Stimulated activated CD8-positive, alpha-beta memory T cell treated with anti-CD3 and anti-CD28 coated beads, Interleukin-4, amount 100 ng/mL, for 4 hours (primary cell): ENCODE measurements at places on chromosomes 1 and 21.

DNA sequence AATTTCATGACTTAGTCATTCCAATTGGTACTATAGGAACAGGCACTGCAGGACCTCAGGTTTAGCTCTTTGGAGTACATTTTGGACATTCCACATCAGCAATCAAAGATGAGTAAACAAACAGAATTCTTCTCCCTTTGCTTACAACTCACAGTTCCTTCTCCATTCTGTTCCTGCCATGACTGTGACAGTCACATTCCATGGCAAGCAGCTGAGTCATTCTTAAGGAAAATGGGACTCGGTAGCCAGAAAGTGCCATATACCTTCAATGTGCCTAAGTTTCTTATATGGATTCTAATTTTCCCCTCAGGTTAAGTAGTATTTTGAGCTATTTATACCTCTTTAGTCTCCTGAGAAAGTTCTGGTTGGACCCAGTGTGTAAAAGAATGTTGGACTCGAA lies 25.6 kb downstream of the CRCT1 start:
- no peak for DNase-seq

DNA sequence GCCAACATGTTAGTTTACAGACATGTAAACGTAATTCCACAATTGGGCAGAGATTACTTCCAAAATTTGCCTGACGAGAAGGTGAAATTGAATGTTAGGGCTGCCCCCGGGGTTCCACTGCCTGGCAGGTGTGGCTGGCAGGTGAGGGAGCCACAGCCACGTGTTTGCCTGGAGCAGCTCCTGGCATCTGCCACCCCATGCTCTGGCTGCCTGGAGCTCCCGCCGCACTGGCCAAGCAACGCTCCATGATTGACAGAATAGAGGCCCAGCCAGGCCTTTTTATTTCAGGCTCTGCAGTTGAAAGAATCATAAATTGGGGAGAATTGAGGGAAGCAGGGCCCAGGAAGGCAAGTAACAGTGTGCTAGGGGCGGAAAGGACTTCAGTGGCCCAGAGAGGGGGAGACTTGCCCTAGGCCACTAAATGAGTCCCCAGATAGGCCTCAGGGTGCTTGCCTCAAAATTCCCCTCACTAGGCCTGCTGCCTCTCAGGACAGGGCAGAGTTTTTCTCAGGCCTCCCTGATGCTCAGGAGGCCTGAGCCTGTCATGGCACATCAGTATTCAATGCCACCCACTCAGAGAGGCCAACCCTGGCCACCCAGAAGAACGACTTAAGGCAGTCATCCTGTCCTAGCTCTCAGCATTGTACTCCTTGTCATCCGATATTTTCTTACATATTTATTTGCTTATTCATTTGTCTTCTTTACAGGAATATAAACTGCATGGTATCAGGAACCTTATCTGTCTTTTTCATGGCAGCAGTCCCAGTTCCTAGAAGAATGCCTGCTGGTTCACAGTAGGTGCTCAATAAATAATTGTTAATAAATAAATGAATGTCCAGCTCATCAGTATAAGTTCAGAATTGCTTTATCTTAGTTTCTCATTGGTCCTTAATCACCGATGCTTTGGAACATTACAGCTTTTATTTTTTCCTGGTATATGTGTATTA lies 16.6 kb upstream of the S1PR1 start:
- no peak for DNase-seq

GRCh38 chr21:40846587-40847411 lies at the start of gene DSCAM:
Gene DSCAM, minus strand, starts transcription at chr21:40847158. Its CDS starts 497 bp downstream, at chr21:40846661.
- no peak for DNase-seq

DNA sequence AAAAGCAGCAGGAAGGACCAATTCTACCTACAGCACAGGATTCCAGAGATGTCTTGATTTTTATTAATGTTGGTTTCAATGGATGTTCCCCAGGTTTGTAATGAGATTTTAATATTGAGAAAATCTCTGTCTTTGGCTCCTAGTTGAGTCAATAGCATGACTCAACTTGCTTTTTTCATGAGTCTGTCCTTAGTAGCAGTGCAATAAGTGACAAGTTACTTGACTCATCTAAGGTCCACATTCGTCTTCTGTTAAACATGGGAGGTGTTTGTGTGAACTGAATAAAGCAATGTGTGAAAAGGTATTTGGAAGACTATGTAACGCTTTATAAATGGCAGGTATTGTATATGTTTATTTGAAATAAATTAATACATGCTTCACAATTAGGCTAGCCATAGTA lies 645.0 kb upstream of the PTBP2 start:
- DNase-seq: no peak

DNA sequence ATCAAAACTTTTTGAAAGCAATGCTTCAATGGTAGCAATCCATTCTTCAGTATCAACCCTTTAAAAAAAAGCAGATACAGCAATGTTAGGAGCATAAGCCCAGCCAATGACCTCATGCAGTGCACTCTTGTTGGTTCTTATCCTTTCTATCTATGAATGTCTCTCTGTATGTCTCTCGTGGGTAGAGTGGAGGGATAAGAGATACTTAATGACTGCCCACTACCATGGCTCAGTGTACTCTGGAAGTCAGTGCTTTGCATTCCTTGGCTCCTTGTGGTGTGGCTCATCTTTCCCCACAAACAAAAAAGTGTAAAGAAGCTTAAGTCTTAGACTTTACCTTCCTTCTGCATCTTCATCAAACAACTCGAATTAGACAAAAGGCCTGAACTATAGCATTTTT lies 50.3 kb downstream of the PCSK9 start:
- no peak for DNase-seq

GRCh38 chr1:44044071-44044801 lies 13.0 kb upstream of the SLC6A9 start:
- no peak for DNase-seq

- no peak for DNase-seq
Measured at GRCh38 chr1:105416261-105416660, 1640.2 kb upstream of the PRMT6 start.

DNA sequence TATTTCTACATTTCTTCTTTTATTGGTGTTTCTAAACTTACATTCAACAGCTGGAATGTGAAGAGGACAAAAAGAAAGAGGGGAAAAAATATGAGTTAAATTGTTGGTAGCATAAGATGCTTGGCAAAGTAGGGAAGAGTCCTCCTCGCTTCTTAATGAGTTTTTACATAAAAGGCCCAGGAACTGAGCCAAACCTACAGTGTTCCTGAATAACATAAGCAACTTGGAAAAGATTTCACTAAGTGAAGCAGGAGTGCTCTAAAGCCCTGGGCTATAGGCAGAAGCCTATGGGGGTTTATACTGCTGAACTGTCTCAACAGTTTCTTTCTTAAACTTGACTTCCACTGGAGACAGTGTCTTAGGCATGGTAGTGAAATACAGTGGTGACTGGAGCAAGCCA lies 115.0 kb upstream of the USP25 start:
- DNase-seq: no peak

DNA sequence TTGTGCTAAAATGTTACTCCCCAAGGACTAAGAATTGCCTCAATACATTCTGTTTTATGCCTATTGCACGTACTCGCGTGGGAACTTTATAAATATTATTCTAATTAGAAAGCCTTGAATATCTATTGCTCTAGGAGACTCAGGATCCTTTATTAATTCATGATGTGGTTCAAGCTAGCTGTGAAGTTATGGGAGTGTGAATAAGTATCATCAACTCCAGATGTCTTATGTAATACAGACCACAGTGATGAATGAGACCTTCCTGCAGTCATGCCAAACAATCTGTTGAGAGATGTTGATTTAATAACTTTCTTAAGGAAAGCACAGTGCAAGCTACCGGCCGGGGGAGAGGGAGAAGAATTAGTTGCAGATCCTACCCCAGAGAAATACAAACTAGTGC lies 519.2 kb upstream of the ZP4 start:
- no peak for DNase-seq

DNA sequence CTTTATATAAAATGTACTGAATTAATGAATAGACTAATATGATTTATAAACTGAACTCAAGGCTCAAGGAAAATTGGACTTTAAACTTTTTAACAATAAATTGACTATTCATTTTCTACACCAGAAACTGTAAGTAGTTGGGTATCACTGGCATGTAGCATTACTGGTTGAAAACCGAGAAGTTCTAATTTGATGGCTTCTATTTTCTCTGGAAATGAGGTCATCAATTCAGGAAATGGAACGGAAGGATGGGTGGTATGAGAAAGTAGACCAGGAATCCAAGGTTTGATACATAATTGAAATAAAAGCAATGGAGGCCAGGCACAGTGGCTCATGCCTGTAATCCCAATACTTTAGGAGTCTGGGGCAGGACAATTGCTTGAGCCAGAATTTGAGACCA lies 50.4 kb downstream of the RERE start:
- DNase-seq: no peak

DNA sequence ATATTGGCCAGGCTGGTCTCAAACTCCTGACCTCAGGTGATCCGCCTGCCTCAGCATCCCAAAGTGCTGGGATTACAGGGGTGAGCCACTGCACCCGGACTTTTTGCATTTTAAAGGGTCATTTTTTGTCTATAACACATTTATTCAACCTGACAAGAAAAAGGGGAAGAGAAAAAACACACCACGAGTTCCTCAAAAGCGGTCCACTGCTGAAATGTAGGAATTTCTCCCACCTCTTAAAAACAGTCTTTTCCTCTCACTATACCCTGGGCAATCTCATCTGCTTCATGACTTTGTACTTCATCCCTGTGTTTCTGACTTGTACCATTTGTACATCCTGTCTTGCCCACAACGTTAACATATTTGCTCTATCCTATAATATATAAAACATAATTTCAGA lies 413.3 kb upstream of the PTBP2 start:
- DNase-seq: no peak

DNA sequence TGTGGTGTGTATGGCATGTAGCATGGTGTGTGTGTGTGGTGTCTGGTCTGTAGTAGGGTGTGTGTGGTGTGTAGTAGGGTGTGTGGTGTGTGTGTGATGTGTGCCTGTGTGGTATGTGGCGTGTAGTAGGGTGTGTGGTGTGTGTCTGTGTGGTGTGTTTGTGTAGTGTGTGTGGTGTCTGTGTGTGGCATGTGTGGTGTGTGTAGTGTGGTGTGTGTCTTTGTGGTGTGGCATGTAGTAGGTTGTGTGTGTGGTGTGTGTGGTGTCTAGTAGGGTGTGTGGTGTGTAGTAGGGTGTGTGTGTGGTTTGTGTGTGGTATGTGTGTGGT lies 85.5 kb downstream of the SYT2 start:
- no peak for DNase-seq

GRCh38 chr1:225461533-225462428 lies 33.9 kb upstream of the LBR start:
- no peak for DNase-seq

GRCh38 chr21:16125274-16125673 lies 395.5 kb downstream of the USP25 start:
- DNase-seq: no peak

DNA sequence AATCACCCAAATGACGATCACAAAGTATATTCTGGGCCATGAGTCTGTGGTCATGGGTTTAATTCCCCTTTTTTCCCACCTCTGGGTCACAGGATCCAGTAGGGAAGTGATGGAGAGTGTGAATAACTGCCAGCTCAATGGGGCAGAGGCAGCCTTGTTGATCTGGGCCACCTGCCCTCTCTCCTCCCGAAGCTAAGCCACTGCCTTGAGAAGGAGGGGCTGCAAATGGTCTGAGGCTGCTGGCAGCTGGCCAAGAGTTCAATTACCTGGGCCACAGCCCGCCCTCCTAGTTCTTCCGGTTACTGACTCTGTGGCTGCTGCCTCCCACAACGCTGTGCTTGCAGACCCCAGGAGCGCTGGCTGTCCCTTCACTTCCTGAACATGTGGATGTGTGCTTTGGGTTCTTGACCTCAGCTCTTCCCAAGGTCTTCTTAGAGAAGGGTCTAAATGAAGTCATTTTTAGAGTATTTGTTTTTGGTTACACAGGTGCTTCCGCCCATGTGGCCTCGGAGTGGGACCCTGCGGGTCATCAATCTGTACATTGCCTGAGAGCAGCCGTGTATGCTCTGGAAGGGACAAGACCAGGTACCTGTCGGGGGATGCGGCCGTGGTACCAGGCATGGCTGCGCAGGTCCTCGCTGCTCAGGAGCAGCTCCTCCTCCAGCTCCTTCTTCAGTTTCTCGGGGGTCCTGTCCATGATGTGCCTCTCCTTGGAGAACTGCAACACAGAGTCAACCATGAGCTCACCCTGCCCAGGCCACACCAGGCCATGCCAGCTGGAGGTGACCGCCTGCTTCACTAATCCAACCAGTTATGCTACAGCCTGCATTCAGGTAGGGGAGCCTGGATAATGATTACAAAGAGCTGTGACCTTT lies 89.7 kb downstream of the BCAR3 start:
- DNase-seq: no peak

DNA sequence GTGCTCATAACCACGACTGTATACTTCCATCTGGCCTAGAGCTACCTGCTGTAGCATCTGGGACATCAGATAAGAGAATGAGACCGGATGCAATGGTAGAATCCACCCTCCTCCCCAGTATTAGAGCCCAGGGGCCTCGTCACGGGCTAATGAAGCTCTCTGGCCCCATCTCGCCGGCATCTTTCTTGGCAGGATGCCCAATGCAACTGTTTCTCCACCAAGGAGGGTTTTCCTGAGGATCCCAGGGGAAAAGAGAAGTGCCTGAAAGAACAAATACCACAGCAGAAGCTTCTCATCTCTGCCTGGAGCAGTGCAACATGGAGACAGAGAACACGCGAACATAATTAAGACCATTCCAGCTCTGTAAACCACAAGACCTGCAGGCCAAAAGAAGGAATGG lies 80.0 kb downstream of the VWA5B1 start:
- no peak for DNase-seq

DNA sequence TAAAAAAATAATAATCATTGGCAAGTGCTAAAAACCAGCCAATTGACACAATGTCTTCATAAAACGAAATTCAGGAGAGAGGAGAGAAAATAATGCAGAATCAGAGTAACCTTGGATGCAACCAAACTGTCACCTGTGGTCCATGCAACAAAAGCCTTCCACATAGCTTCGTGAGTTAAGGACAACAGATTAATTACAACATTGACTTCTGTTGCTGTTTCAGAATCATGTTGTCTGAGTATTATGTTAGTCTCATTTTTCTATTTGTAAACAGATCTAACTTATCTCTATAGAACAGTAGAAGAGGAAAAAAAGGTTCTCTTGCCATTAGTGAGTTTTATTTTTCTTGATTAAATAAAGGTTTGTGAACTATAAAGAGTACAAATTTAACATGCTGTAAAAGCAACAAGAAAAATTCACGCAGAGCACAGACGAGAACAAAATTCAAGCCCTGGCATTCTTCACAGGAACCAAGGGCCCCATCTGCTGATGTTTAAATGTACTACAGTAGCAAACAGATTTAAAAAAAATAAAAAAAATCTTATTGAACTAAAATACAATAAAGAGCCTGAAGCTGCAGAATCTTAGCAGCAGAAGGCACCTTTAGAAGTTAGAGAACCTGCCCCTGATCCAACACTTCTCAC lies 381.1 kb upstream of the PKN2 start:
- DNase-seq: no peak

DNA sequence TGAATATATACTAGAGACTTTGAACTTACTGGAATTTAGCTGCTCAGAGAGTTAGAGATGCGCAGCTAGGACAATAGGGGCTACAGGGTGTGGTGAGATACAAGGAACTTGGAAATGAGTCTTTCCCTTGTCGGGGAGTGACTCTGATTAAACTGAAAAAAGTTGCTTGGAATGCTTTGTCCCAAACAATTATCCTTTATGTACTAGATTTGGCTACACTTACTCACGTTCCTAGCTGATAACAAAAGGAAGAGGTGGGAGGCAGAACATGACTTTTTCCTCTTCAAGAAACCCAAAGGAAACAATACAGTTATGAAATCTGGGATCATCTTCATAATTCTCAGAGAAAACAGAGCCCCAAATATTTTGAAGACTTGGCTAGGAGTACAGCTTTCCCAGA lies 6.9 kb upstream of the CGN start:
- no peak for DNase-seq
